CD8-positive, alpha-beta T cell (primary cell): ENCODE measurements at places on chromosomes 3 and 15. TPM values are rescaled to one million over a fixed set of nuclear protein-coding genes. Genes with fewer than 3 reads are reported as not detected.

Gene TIGIT
- 9.8 TPM for total RNA-seq

Gene VWA5B2
- total RNA-seq: 0.65 TPM

Gene ELL3
- total RNA-seq: 1.1 TPM

Gene GYG1
- 29.4 TPM for total RNA-seq

DNA sequence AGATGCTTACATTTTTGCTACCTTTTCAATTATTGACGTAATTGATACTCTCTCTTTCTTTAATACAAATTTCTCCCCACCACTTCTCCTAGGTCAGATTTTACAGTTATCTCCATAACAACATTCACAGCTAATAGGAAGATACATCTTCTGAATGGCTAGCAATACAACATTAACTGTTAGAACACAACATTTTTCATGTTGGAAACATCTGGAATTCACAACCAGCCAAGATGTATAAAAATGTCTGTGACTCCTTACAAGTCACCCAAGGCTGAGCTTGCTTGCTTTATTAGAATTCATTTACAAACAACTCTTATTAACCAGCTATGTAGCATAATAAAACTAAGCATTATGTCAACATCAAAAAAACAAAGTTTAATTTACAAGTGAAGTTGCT, 81.0 kb upstream of the ROBO2 start:
- no peak for DNase-seq

DNA sequence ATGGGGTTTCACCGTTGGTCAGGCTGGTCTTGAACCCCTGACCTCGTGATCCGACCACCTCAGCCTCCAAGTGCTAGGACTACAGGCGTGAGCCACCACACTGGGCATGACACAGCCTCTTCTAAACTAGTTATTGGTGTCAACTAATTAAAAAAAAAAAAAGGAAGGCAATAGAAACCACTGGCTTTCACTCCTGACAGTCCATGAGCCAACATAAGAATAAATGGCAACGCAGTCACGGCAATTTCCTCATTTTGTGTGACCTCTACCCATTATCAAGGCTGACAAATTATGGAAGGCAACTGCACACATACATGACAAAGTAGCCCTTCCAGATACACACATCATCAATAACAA, 5.9 kb downstream of the ARHGEF3 start:
- DNase-seq: no peak

DNA sequence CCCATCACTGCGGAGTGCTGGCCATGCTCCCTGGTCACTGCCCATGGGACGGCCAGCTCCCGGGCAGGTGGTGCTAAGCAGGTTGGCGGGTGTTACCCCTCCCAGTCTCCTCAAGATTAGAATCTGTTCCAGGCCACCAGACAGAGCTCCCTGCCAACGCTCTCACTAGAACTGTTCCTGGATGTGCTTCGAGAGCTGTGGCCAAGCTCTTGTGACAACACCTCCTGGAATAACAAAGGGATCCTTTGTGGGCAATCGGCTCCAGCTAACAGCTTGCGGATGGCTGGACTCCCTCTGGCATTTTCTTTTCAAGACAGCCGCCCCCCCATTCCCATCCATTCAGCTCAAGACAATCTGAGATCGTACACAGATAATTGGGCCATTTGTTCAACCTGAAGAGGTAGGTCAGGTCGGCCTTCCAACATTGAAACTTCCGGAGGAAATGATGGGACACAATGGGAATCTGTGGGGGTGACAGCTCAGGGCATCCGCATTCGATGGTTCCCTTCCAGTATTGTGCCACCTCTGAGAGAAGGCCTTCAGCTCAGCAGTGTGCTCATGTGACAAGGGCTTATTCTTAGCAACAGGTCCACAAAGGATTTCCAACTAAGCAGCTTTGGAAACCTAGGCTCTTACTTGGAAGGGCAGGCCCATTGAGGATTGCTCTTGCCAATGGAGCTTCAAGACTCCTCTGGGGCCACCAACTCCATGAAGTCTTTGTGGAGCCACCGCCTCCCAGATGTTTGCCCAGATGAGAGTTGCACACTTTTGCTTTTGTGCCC, 11.6 kb upstream of the EPHB3 start:
- no peak for DNase-seq
